Smooth muscle cell of the brain vasculature (primary cell): ENCODE measurements at places on chromosomes 16 and 17.

DNA sequence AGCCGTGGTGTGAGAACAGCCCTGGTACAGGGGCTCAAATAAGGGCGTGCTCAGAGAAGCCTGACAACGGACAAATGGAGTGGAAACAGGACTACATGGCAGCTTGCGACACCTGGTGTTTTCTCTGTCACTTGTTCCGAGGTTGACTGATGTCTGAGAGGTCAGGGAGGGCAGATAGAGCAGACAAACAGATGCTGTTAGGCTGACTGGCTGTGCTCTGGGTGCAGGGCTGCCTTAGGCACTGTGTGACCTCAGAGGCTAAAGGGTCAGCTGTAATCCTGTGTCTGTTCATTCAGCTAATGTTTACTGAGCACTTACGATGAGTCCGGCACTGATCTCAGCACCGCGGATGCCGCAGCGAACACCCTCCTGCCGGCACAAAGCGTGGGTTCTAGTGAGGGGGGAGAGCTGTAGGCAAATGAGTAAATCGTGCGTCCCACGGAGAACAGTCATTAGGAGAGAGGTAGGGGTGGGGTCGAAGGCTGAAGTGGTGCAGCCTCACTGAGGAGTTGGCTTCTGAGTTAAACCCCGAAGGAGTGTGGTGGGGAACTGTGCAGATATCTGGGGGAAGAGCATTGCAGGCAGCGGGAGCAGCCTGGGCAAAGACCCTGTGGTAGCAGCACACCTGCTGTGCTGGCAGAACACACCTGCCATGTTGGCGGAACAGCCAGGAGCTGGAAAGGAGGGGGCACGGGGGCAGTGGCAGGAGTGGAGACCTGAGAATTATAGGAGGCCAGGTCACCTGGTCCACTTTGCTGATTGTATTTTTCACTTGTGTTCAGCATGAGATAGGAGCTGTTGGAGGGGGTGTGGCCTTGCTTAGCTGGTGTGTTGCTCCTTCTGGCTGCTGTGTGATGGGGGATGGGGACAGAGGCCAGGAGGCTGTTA, 35.0 kb downstream of the GPT2 start:
- DNase-seq: no peak

DNA sequence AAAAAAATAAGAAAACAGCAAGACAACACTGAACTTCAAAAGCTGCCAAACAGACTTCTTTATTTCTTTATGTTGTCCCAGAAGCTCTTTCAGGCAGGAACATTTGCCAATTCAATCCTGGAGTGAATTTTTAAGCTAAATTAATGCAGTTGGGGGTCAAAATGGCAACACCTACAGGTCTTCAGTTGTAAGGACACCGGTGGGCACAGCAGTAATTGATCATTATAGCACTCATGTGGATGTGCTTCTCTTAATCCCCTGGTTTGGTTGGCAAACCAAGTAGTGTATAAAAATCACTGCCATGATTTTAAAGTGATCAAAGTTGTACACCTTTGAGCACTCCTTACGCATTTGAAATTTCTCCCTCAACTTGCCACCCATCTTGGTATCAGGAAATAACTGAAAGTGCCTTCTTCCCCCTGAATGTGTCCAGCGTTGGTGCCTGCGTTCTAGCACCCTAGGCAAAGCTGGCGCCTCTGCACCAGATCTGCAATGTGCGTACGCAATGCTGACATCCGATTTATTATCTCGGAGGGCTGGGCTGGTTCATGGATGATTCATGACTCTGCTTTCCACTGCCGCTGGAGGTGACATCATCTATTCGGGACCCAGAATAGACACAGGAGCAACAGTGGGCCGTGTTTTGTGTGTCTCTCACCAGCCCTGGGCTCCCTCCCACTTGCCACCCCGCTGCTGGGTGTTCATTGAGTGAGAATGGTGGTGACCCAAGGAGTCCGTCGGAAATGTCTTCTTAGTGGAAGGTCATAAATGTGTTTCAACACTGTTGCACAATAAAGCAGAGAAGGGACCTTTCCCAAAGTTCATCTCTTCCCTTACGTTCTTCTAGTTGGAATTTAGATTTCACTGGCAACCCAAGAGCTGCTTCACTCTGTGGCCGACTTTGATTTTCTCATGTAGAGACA, 203.4 kb downstream of the CCDC182 start:
- DNase-seq: no peak

- no peak for DNase-seq
These were observed 23.1 kb upstream of the CMIP start for GRCh38 chr16:81421536-81421935.

DNA sequence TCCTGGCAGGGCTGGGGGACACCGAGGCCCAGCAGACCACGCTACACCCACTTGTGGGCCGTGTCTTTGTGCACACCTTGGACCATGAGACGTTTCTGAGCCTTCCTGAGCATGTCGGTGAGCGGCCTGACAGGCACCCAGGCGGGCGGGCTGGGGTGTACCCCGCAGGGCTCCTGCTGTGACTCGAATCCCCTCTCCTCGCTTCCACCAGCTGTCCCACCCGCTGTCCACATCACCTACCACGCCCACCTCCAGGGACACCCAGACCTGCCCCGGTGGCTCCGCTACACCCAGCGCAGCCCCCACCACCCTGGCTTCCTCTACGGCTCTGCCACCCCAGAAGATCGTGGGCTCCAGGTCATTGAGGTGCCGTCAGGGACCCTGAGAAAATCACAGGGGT, 1.6 kb downstream of the SGCA start:
- no peak for DNase-seq

GRCh38 chr16:10862438-10862837, 14.6 kb upstream of the CIITA start:
- DNase-seq: no peak

- DNase-seq: no peak
These were observed 229.0 kb upstream of the NLRP1 start for GRCh38 chr17:5813357-5813756.

GRCh38 chr17:61064087-61064951, 335.3 kb upstream of the TBX2 start:
- no peak for DNase-seq

- no peak for DNase-seq
These were observed 538.3 kb downstream of the NPIPA7 start for GRCh38 chr16:16917191-16917785.

DNA sequence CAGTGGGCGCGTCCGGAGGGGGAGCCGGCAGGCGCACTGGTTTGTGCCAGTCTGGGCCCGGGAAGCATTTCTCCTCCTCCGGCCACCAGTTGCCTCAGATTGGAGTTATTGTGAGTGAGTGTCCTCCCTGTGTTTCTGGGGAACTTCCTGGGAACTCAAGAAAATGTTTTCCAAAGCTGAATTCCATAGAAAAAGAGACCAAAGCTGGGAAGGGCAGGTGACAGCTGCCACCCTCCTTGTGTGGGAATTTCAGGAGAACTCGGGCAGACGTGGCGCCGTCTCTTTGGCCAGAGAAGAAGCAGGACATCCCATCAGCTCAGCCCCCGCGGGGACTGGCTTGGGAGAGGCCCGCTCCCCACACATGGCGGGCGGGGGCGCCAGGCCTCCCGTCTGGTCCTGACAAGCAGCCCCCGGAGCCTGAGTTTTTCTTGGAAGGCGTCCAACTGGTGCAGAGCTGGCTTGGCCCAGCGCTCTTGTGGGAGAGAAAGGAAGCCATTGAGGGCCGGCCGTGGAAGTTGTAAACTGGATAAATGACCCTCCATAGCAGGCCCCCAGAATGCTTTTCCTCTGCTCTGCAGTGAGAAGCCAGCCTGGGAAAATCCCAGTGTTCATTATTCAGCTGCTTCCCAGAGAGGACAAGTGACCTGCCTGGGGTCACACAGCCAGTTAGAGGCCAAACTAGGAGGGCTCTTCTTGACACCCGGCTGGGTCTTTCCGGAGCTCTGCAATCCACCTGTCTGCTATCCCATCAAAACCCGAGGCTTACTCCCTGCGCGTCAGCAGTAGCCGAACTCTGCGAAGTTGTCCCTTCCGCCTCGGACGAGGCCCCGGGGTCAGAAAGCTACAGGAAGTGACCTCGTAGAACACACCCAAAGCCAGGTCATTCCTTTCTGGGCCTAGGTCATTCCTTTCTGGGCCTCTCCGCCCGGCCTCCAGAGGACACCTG, 39.2 kb upstream of the GSE1 start:
- peak; percentile 66 for DNase-seq

DNA sequence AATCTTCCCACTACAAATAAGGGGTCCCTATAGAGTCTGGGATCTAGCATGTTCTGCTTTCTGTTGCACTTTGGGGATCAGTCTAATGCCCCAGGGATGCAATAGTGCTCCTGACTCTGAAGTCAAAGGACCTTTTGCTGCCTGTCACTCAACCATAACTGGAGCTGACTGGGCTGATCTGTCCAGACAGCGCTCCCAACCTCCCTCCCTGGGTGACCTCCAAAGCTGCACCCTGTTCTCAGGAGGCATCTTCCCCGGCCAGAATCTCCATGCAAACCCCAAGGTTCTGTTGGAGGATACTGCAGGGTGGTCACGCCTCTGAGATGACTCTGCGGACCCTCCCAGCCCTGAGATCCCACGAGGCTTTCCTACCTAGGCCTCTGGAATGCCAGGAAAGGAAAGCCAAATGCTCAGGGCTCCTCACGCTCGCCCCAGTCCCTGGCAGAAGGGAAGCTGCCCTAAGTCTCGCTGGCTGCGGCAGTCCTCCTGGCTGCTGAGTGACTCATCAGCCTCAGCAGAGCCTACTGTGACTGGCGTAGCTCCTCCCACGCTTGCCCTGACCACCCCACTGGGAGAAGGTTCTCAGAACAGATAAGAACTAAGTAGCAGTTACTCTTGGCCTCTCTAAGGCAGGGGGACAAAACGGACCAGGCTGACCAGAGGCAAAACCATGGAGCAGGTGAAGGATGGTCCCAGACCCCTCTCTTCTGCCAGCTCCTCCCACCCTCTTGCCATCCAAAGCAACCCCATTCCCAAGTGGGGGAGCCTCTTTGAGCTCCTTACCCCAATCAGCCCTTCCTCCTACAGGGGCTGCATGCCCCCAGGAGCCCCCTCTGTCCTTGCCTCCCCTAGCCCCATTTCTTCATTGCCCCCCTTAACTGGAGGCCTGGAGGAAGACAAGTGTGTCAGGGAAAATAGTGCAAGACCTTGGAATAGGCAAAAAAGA, 124.1 kb upstream of the TNRC6C start:
- peak; percentile 59 for DNase-seq

GRCh38 chr16:89700649-89701424, 668 bp downstream of the SPATA2L start:
- no peak for DNase-seq
